ENCODE measurements at places on chromosomes 3 and 15.
A peak's percentile ranks its signal among the peaks of the same experiment; 100 is the strongest.

- no peak for DNase-seq
Observed at GRCh38 chr3:138974462-138974861, 27.4 kb downstream of the FOXL2NB start.

GRCh38 chr3:58630076-58630709 lies 36.4 kb downstream of the FAM3D start:
- peak; percentile 2 for DNase-seq

DNA sequence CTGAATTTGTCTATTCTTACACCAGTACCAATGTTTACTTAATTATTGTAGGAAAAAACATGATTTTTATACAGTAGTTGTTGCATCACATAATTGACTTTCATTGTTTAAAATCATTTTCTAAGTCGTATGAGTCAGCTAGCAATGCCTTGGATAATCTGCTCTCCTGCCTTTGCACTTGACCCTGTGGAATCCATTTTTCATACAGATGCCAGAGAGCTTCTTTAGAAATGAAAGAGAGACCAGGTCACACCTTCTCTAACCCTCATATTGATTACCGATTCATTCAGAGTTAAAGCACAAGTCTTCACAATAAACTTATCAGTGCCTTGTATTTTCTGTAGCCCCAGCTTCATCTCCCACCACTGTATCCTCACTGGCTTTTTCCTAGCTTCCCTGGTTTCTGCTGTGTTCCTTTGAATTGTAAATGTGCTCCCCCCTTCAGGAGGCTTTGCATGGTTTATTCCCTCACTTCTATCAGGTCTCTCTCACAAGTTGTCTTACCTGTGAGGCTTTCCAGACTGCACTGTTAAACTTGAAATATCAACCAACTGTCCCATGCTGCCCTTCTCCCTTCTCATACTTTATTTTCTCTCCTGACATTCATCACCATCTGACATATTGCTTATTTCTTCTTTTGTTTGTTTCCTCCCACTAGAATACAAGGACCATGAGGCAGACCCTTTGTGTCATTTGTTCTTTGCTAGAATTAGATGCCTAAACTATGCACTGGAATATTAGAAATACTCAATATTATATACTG lies 662.0 kb upstream of the GBE1 start:
- no peak for DNase-seq

DNA sequence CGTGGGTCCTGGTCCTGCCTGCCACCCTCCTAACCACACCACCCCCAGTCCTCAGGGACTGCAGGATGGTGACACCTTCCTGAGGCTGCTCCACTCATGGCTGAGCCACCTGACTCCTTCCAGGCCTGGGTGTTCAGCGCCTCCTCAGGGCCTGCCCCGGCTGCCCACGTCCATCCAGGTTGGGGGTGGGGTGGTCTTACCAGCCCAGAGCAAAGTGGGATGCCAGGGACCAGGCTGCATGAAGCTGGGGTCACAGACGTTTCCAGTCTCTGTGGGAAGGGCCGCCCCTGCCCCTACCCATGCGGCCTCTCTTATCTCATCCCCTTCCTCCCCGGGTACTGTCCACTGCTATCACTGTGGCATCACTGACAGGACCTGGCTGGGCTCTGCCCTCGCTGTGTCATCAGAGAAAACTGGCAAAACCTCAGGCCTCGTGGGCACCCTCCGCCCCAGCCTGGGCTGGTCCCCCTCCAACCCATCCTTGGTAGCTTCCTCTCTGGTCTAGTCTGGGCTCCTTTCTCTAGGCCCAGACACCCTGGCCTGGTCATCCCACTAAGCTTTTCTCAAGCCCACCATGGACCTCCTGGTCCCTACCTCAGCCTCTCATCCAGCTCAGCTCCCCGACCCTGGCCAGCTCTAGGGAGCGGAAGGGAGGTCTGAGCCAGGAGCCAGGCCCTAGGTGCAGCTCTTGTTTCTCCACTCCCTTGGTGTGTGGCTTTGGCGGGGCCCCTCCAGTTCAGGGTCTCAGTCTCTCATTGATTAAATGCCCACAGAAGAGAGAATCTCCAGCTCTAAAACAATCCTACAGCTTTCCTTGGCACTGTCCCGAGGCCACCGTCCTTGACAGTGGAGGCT lies 32.9 kb downstream of the WNT7A start:
- no peak for DNase-seq

GRCh38 chr3:184307915-184308314 lies 6.5 kb upstream of the EIF4G1 start:
- DNase-seq: no peak

GRCh38 chr3:13045241-13045903 lies 27.9 kb downstream of the IQSEC1 start:
- DNase-seq: no peak

All from NCI-H748 treated with DMSO at 0.1 percent for 48 hours (cell line).